ENCODE measurements at places on chromosomes 7 and 10.
A peak's percentile ranks its signal among the peaks of the same experiment; 100 is the strongest.

- no peak for DNase-seq
Observed at GRCh38 chr10:10292501-10292900, 725.2 kb upstream of the CELF2 start.

DNA sequence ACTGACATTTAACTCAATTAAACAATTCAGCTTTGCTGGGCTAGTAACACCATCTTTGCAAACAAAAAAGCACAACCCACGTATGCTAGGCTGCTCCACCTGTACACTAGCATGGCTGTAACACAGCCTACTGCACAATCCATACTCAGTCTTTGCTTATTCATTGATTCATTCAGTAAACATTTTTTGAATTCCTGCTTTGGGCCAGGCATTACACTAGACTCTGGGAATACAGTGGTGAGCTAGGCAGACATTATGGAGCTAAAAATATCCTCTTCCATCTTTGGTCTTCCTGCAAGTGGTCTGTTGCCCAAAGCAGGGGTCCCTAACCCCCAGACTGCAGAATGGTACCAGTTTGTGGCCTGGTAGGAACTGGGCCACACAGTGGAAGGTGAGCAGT is 9.9 kb downstream of the CNNM1 start:
- DNase-seq: no peak

GRCh38 chr7:90596671-90597562 is 796 bp downstream of the CDK14 start:
- DNase-seq: no peak

- DNase-seq: no peak
Observed at GRCh38 chr7:100793806-100794660, 33.3 kb downstream of the EPHB4 start.

- no peak for DNase-seq
Observed at GRCh38 chr10:6053816-6054631, 8.1 kb downstream of the IL2RA start.

DNA sequence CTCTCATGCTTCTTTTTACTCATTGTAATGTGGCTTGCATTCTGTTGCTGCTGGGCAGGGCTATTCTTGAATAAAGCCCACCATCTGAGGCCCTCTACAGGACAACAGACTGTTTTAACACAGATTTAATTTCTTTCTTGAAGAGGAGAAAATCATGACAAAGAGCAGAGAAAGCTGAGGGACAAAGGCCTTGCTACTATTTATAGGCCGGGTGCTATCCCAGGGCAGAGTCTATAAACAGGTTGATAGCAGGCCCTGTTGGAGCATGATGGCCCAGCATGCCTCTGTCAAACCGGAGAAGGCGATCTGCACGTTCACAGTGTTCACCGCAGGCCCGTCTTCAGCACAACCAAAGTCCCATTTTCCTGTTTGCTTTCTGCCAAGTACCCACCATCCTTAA is 3.0 kb downstream of the VIPR2 start:
- DNase-seq: no peak

GRCh38 chr10:30229536-30229935 is 119.5 kb downstream of the MTPAP start:
- DNase-seq: no peak

GRCh38 chr10:72250666-72251065 is 23.1 kb upstream of the DDIT4 start:
- DNase-seq: no peak

GRCh38 chr7:156446990-156447389 is 193.6 kb upstream of the RNF32 start:
- no peak for DNase-seq

- no peak for DNase-seq
Observed at GRCh38 chr10:112393341-112393740, 19.4 kb downstream of the ACSL5 start.

DNA sequence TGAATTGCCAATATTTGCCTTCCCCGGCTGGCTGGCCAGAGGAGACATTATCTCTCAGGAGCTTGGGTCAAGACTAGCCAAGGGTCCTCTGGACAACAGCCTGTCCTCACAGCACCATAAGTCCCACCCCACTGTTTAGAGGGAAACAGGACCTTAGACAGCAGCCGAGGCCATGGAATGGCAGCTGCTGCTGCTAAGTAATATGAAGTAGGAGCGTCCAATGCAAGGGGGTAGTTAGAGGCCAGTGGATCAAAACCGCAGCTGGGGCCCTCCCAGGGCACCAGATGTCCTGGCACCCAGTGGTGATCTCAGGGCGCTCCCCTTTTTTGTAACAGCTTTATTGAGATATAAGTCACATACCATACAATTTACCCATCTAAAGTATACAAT is 12.9 kb upstream of the KCP start:
- no peak for DNase-seq

GRCh38 chr10:132452651-132453469 is 55.9 kb downstream of the PWWP2B start:
- peak; percentile 82 for DNase-seq

GRCh38 chr10:70540089-70540788 is 61.7 kb downstream of the PALD1 start:
- DNase-seq: no peak

Data from stimulated activated CD8-positive, alpha-beta memory T cell treated with anti-CD3 and anti-CD28 coated beads, Interleukin-4, amount 100 ng/mL, for 1 hour (primary cell).